ENCODE measurements at places on chromosomes 4 and X.

GRCh38 chr4:11038926-11039325 is 354.4 kb upstream of the CLNK start:
- no peak for DNase-seq

DNA sequence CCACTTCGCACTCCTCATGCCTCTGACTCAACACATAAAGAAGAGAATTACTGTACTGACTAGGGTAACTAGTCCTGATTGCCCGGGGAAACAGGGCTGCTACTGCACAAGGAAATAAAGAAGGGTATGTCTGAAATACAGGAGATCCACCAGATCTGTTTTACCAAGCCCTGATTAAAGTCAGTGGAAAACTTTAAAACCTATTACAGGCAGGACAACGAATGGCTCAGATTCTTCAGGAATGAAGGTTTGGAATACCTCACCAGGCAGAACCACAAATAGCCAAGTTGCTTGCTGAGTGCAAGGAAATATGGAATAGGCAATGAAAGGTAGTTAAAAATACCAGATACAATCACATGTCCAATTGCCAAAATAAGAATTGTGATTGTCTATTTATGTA is 17.3 kb downstream of the LAMTOR3 start:
- DNase-seq = no peak

GRCh38 chr4:36432586-36432985 is 151.2 kb downstream of the DTHD1 start:
- DNase-seq = no peak

GRCh38 chr4:151287409-151287808 is 10.4 kb downstream of the PRSS48 start:
- no peak for DNase-seq

DNA sequence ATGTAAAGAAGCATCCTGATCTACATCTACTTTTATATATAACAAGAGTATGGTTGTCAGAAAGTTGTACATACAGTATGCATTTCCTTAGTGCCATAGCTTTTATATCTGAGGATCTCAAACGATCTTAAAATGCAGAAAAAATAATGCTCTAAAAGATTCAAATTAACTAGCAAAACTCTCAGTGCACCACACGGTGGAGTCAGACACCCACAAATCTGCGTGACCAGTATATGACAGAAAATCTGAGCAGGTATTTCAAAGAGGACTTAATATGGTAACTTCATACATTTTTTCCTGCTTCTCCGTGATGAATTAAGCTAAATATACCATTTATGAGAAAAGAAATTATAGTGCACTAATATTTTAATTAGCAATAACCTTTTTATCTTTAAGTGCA is 803.0 kb downstream of the DMD start:
- DNase-seq = no peak

DNA sequence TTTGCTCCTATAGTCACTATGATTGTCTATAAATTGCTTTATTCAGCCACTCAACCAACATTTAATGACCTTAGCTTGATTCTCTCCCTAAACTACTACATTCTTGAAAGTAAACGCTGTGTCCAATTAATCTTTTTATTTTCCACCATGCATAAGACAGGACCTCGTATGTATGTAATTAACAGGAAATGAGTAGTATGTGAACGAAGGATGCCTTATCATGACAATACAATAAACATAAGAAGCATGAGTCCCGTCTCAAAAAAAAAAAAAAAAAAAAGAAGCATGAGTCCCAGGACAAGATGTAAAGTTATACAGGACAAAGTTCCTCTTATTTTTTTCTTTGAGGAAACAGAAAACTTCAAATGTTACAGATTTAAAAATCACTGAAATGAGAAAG is 92.5 kb downstream of the PPP3CA start:
- DNase-seq = no peak

GRCh38 chr4:85793233-85793585 is 318.3 kb downstream of the ARHGAP24 start:
- no peak for DNase-seq

- no peak for DNase-seq
Observed at GRCh38 chr4:123980736-123981300, 584.2 kb downstream of the SPRY1 start.

GRCh38 chrX:103215425-103215991 is 600 bp downstream of the BEX4 start:
- no peak for DNase-seq

- DNase-seq = no peak
Observed at GRCh38 chr4:7798178-7798995, 141.3 kb downstream of the AFAP1 start.

DNA sequence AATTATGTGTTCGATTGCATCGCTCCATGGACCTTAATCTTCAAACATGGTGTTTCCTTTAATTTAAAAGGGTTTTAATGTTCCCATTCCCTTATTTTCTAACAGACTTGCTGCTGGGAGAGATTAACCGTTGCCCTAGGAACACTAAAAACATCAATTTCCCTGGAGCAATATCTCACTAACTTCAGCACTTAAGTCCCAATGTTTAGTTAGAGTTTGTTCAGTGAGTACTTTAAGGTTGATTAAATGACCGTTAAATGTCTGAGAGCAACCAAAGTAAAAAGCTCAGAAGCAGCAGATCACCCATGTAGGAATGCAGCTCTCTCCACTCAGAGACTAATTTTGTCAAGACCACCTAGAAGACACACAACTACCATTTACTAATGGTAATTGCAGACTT is 111.2 kb upstream of the PDE5A start:
- DNase-seq = no peak

DNA sequence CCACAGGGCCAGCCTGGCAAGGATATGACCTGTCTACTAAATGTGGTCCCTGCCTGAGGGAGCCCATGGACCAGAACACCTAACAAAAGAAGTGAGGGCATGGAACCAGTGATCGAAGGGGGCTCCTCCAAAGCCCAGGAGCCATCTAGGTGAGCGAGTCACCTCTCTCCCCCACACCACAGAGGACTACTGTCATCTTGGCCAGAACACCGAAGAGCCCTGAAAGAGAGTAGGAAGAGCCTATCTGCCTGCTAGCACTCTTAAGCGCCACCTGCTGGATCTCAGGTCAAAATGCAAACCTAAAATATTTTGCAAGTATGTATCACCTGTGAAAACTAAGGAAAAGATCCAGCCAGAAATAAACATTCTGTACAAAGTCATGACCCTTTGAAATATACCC is 137.9 kb upstream of the ZXDB start:
- peak; percentile 6 for DNase-seq

GRCh38 chr4:71195924-71196323 is 142.9 kb upstream of the SLC4A4 start:
- DNase-seq = peak; percentile 80

GRCh38 chrX:45172890-45173289 is 27.8 kb downstream of the DIPK2B start:
- no peak for DNase-seq

- no peak for DNase-seq
Observed at GRCh38 chr4:14167876-14168510, 540.5 kb upstream of the BOD1L1 start.

- no peak for DNase-seq
Observed at GRCh38 chr4:111540671-111541070, 604.6 kb upstream of the FAM241A start.

DNA sequence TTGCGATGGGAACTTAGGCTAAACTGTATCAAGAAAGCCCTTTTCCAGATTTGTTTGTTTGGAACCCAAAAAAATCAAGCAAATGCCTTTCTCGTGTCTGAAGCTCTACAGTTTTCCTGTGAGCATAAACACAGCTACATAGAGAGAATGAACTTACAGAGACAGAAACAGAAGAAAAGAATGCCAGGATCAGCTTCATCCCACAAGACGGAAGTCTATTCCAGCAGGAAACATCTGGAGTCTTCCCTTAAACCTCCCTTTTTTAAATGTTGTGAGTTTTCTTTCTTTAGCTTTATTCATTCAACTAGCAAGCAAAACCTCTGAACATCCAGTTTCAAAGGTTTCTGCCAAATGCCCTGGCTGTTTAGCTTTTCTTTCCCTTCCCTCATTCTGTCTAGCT is 32.6 kb upstream of the ZFP42 start:
- no peak for DNase-seq

DNA sequence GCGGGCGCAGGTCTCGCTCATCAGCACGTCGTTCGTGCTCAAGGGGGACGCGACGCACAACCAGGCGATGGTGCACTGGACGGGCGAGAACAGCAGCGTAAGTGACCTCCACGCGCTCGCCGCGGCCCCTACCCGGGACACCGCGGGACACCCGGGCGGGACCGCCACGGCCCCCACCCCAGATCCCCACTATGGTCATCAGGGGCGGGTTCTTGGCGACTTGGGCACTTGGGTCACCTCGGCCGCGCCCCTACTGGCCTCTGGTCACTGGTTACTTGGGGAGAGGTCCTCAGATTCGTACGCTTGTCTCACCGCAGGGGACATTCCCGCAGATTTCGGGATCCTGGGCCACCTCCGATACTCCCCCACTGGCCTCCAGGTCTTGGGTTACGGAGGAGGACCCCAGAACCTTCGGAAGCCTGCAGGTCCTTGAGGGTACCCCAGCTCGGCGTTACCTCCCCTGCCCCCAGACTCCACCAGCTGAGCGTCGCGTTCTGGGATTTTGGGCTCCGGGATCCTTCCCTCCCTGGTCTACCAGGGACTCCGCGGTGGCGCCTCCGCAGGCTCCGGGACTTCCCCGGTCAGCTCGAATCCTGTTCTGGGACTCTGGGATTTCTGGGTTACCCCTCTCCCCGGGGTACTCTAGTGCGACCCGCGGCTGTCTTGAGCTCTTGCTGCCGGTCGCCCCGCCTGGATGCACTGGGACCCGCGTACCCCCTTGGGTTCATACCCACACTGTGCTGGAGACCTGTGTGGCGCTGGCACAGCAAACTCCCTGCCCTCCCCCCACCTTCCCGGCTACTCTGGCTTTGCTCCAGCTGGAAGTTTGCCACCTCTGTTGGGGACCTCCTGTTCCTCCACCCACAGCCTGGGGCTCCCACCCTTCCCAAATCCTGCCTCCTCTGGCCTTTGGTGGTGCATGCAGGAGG is 956 bp downstream of the SORCS2 start:
- DNase-seq = no peak
